ENCODE measurements at places on chromosomes 2 and 18. TPM values are rescaled to one million over a fixed set of nuclear protein-coding genes. Genes with fewer than 3 reads are reported as not detected.

Gene DNAJC5G
- 0.19 TPM for polyA plus RNA-seq

Gene MRO
- 1.0 TPM for polyA plus RNA-seq

DNA sequence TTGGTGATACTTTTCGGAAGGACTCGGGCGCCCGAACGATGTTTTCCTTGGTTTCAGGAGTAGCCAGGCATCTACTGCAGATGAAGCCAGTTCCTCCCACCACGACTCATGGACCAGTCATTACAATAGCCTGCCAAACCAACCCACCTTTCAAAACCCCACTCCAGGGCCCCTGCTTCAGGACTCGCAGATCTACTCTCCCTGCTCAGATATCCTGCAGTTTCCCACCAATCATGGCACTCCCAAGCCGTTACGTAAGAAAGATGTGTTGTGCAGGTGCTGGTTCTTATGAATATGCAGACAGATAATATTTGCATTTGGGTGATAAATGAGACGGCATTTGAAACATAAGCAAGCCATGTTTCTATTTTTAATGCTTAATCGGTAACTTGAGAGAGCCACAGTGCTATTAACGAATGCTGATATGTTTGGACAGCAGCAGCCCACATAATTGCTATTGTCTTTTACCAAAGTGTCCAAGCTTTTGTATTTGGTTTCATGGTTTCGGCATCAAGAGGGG is 3.5 kb upstream of the CYS1 start:
- no peak for DNase-seq

GRCh38 chr18:74689251-74689650 is 91.6 kb downstream of the ZNF407 start:
- DNase-seq, result no peak

GRCh38 chr2:229856413-229856812 is 65.4 kb downstream of the TRIP12 start:
- no peak for DNase-seq

Data from heart right ventricle (tissue), 16 donors.